Spinal cord (tissue), 10 donors: ENCODE measurements at places on chromosomes 6 and 20.

DNA sequence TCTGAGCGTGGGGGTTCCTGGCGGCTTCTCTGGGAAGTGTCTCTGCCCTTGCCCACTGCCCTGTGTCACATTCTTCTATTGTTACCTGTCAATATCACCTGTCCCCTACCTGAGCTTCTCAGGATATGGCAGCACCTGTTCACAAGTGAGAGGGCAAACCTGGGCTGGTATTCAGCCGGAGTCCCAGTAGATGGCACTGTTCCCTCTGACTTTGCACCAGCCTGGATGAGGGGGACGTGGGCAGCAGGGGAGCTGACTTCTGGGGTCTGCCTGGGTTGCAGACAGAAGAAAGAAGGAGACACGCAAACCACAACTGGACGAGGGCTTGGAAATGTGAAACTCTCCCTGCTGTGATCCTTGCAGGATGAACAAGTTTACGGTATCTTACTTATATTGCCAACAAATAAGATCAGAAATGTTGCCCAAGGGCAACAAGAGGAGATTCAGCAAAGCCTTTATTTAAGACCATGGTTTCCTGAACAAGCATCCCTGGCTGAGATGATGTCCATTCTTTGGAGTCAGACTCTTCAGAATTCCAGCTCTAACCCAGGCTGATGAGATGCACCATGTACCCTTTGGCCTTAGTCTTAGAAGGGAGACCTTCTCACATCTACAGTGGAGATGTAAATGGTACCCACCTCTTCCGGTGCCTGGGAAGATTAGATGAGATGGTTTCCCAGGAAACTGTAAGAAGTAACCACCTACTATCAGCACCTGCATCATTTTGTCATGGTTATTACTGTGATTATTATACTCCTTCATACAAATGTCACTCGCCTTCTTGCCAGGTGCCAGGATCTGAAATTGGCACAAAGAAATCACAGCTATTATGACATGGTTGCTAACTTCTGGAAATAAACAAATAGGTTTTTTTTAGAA, 400.0 kb upstream of the CDH4 start:
- peak; percentile 19 for DNase-seq

DNA sequence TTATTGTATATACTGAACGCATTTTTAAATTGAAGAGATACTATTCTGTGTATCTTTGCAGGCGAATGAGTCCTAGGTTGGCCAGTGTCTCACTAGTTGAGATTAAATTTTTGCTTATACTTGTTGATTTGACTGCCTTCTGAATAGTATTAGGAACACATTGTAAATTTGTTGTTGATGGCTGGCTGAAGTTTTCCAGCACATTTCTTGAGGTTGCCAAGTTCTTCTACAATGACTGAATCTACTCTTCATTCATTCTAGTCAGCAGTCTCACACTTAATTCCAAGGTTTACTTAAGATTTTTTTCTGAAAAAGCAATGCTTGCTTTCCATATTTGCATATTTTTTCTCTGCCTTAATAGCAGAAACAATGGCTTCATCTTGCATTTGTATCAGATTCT, 151.7 kb downstream of the ZFAND3 start:
- DNase-seq: no peak

- DNase-seq: no peak
These were observed 152.4 kb upstream of the SNX9 start for GRCh38 chr6:157670466-157671186.

GRCh38 chr6:41648070-41648585, 9.9 kb downstream of the MDFI start:
- no peak for DNase-seq

GRCh38 chr6:109229536-109229935, 134.2 kb downstream of the CEP57L1 start:
- DNase-seq: no peak

DNA sequence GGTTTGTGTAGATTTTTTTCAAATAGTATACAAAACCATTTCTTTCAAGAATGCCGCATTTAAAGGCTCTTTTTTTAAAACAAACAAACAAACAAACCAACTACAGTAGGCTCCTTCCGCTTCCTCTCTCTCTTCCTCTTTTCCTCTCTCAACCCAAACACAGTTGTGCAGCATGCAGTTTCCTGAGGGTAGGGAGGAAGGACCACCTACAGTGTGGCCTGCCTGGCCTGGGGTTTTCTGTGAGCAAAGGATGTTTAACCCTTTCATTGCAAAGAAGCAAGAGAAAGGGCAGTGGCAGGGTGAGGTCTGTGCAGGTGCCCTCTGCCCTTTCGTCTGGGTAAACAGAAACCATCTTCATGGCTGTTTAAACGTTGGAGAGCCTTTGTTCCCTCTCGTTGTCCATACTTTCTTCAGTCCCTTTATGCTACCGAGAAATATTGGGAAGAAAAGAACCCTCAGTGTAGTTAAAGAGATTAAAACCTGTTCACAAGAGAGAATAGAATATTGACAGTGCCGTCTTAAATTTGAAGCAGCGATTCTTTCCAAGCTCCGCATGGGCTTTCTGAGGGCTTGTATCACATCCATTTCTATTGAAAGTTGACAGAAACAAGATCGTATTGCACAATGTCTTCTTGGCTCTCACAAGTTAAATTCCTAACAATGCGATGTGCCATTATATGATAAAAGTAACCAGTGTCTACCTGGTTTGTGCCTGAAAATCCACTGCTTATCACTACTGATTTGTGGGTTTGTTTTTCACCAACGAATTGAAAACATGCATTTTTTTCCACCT, 215.5 kb upstream of the SNX9 start:
- no peak for DNase-seq

DNA sequence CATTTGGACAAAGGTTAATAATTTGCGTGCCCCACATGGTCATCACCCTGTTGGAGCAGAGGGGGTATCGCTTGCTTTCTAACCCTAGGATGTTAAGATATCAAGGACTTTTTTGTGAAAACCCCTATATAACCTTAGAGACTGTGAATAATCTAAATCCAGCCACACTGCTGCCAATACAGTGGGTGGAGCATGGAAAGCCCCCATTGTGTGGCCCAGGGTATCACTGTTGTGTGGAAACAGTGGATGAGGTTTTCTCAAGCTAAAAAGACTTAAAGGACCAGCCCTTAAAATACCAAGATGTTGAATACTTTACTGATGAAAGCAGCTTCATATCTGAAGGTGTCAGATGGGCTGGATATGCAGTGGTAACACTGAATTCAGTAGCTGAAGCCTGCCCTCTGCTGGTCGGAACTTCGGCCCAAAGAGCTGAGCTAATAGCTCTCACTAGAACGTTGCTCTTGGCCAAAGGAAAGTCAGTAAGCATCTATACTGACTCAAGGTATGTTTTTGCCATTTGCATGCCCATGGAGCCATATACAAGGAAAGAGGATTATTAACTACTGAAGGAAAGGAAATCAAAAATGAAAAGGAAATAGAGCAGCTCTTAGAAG, 695.2 kb downstream of the PHF3 start:
- peak; percentile 73 for DNase-seq

GRCh38 chr20:26135325-26136110, 438.9 kb upstream of the ZNF337 start:
- no peak for DNase-seq

GRCh38 chr6:116840091-116840490, 11.2 kb upstream of the GPRC6A start:
- no peak for DNase-seq

GRCh38 chr6:11486051-11486450, 51.5 kb upstream of the TMEM170B start:
- DNase-seq: no peak

DNA sequence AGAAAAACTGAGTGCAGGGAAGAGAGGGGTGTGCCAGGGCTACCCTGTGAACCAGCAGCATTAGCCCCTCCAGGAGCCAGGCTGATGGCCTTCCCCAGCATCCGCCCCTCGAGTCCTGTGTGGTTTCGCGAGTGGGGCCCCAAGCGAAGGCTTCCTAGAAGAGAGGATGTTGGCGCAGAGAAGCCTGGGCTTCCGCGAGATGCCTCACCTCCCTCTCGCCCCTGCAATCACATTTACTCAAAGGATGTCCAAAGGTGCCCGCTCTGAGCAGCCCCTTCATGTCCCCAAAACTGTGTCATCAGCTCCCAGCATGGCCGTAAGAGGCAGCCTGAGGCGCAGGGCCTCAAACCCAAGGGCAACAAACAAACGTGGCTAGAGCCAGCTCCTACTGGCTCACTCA, 111.7 kb downstream of the PREX1 start:
- no peak for DNase-seq

GRCh38 chr6:169803816-169804340, 52.5 kb downstream of the ERMARD start:
- no peak for DNase-seq

DNA sequence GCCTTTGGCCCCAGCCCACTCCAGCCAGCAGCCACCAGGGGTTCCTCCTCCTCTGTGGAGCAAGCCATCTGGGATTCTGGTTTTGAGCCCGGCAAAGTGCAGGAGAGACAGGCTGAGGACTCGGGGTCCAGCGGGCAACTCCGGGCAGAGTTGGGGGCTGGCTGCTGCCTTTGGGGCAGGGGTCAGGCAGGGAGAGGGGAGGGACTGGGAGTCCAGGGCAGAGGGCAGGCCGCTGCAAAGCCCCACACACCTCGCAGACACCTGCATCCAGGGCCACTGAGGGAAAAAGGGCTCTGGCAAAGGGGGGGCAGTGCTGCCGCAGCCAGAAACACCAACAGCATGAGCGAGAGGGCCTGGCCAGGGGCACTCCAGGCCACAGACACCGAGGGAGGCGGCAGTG, 8.8 kb downstream of the BIRC7 start:
- no peak for DNase-seq

GRCh38 chr6:14460556-14460955, 343.0 kb downstream of the CD83 start:
- no peak for DNase-seq

GRCh38 chr6:39166912-39167290, 51.9 kb upstream of the SAYSD1 start:
- DNase-seq: no peak
